Activated CD4-positive, alpha-beta T cell treated with anti-CD3 and anti-CD28 coated beads, Interleukin-2, amount 10 ng/mL, durations not matched to agents 24 days and 14 days (primary cell): ENCODE measurements at places on chromosomes 7 and 10.

DNA sequence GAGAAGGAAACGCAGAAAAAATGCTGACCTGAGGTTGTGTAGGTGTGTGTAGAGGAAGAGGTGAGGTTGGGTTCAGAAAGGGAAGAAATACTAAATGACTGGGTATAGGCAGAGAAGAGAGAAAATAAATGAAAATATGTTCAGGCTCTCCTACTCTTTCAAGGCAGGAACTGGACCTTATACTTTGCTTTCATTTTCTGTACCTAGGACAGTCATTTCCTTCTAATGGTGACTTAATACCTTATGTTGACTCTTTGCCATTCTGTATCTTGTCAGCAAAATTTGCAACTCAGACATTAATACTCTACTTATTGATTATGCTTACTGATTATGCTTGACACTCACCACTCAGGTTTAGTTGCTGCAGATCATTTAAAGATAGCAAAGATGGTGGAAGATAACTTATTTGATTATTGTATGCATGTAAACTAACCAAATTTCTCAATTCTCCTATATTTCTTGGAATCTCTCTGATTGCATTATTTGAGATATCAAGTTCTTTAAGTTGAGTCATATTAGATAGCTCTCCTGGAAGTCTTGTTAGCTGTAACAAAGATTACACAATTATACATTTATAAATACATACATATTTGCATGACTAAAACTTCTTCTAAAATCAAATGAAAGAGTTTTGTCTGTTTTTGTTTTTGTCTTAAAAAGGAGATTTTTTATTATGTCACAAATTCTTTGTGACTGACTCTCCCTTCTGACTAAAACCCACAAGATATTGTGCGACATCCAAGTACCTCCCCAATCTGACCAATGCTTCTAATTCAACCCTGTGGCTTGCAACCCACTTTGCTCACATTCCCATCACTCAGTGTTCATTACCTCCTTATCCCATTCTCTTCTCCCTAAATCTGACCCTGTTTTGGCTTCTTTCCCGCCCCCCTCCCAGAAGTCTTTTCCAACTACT is 20.0 kb downstream of the LRRD1 start:
- H3K4me1 ChIP-seq: peaks cover 3% of the 10 kb centered on the region
- no peak for DNase-seq
- no peak overlapping the region for H3K4me3 ChIP-seq
- H3K27me3 ChIP-seq: peaks cover 26% of the 10 kb centered on the region

- no peaks in the 10 kb centered on the region for H3K27me3 ChIP-seq
- H3K36me3 ChIP-seq: peaks cover 70% of the 10 kb centered on the region
- peaks cover 47% of the 10 kb centered on the region for H3K4me1 ChIP-seq
Measured at GRCh38 chr10:88901206-88901983, 21.4 kb downstream of the STAMBPL1 start.

DNA sequence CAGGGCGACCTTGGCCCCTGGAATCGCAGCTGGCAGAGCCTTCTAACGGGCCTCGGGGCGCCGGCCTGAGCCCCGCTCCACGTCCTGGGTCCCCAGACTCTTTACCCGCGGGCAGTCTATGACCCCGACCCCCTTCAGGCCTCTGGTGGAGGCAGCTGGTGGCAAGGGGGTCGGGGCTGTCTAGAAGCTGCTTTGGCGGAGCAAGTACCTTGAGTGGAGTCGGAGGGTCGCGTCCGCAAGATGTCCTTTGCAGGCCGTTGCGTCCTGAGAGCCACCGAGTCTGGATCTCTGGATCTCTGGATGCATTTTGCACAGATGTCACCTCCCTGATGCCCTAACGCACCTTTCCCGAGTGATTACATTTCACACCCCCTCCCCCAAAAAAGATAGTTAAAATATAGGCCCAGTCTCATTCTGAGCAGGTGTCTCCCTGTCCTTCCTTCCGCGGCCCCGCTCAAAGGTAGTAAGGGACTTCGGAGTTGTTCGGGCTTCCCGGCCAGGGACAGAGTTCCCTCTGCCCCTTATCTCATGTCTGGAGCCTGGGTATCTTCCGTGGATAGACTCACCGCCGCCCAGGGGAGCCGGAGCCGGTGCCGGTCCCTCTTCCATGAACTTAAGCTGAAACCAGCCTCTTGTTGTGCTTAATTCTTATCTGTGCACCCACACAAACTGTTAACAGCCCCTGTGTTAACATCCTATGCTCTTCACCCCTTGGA is 457 bp downstream of the ACADSB start:
- peaks cover 27% of the 10 kb centered on the region for H3K4me1 ChIP-seq
- DNase-seq: peak; percentile 76
- H3K27me3 ChIP-seq: no peaks in the 10 kb centered on the region
- peak overlapping the region; percentile 100 for H3K27ac ChIP-seq

GRCh38 chr10:131346456-131346855 is 34.9 kb upstream of the TCERG1L start:
- no peak overlapping the region for H3K4me3 ChIP-seq
- no peak for DNase-seq
- H3K36me3 ChIP-seq: no peaks in the 10 kb centered on the region
- no peak overlapping the region for H3K27ac ChIP-seq
- H3K4me1 ChIP-seq: no peaks in the 10 kb centered on the region
- no peaks in the 10 kb centered on the region for H3K27me3 ChIP-seq

- no peaks in the 10 kb centered on the region for H3K4me1 ChIP-seq
- H3K4me3 ChIP-seq: no peak overlapping the region
- H3K27me3 ChIP-seq: no peaks in the 10 kb centered on the region
- no peaks in the 10 kb centered on the region for H3K36me3 ChIP-seq
Measured at GRCh38 chr10:124205432-124205831, 112.0 kb upstream of the CHST15 start.

GRCh38 chr10:34370126-34370525 is 445.0 kb downstream of the PARD3 start:
- no peak for DNase-seq
- H3K4me1 ChIP-seq: peaks cover 4% of the 10 kb centered on the region
- no peak overlapping the region for H3K4me3 ChIP-seq

- peaks cover 47% of the 10 kb centered on the region for H3K36me3 ChIP-seq
- H3K27ac ChIP-seq: no peak overlapping the region
- no peak for DNase-seq
- H3K4me1 ChIP-seq: peaks cover 2% of the 10 kb centered on the region
Measured at GRCh38 chr10:15780353-15781135, 60.8 kb upstream of the ITGA8 start.

DNA sequence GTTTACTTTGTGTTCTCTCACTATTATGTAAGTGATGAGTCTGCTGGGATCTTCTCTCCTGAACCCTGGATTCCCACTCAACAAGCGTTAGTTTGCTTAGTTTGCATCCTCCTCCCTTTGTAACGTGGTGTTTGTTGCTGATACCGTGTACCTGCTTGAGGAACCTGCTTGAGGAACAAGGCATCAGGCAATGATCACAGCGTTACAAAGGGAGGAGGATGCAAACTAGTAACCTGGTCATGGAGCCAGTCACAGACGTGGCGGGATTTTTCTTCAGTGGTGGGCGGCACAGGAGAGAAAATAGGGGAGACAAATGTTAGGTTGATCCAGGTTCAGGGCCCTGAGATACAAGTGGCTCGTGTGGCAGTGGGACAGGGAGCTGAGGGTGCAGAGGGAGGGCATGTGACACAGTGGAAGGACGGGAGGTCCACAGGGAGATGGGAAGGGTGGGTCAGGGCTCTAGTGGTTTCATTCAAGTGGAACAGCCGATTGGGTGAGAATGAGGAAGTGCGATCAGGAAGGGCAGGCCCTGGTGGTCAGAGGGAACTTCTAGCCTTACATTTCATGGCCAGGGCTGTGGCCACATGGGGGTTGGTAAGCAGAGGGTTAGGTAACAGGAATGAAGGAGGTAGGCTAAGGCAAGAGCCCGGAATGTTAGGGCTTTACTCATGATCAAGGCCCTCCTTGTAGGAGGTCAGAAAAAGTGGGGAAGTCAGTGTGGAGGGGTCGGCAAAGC is 38.0 kb downstream of the SNX10 start:
- H3K27me3 ChIP-seq: no peaks in the 10 kb centered on the region
- H3K36me3 ChIP-seq: peaks cover 27% of the 10 kb centered on the region
- DNase-seq: no peak
- H3K4me3 ChIP-seq: no peak overlapping the region
- H3K27ac ChIP-seq: no peak overlapping the region
- peaks cover 20% of the 10 kb centered on the region for H3K4me1 ChIP-seq

DNA sequence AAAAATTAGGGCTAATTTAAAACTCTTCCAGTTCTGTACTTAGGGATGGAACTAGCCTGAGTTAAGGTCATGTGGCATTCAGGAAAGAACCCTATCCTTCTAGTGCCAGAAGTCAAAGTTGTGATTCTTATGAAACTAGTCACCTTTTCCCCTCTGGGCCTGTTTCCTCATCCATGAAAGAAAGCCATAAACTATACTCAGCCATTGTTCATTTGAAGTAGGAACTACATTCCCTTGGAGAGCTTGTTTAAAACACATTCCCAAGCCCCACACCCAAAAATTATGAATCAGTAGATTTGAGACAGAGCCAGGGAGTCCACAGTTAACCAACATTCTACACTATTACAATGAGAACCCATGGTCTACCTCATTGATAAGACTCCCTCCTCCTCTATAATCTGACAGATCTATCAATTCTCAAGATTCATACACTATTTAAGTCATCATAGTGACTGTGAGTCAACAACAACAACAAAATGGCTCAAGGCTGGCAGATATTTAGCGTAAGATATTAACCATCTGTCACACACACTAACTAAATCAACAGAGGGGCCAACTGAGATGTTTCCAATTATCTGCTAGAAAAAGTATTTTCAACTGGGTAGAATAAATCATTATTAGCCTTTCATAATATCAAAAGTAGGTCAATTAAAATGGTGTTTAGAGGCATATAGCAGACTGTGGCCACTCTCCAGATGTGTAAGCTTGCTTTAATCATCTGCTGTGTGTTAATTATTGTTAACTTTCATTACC is 102.3 kb downstream of the SLC25A13 start:
- no peak for DNase-seq
- peaks cover 4% of the 10 kb centered on the region for H3K4me1 ChIP-seq
- H3K27me3 ChIP-seq: no peaks in the 10 kb centered on the region
- no peak overlapping the region for H3K4me3 ChIP-seq
- no peak overlapping the region for H3K27ac ChIP-seq
